ENCODE measurements at places on chromosomes 5 and 9. TPM values are rescaled to one million over a fixed set of nuclear protein-coding genes. Genes with fewer than 3 reads are reported as not detected.

The HRH2 gene
- total RNA-seq = 29.6 TPM

The SREK1 gene
- total RNA-seq = 51.1 TPM

The SMIM27 gene
- 18.1 TPM for total RNA-seq

The PCDHGC4 gene
- total RNA-seq = not detected

The SFXN1 gene
- total RNA-seq = 359 TPM

The TRPM3 gene
- not detected for total RNA-seq

The CCDC192 gene
- not detected for total RNA-seq

- no peak for DNase-seq
- H3K27ac ChIP-seq = no peak overlapping the region
- H3K27me3 ChIP-seq = no peaks in the 10 kb centered on the region
- H3K36me3 ChIP-seq = no peaks in the 10 kb centered on the region
Observed at GRCh38 chr9:101139082-101139481, 110.6 kb downstream of the PLPPR1 start.

- no peaks in the 10 kb centered on the region for H3K27me3 ChIP-seq
- H3K27ac ChIP-seq = no peak overlapping the region
- DNase-seq = no peak
- H3K4me3 ChIP-seq = no peak overlapping the region
- H3K4me1 ChIP-seq = no peaks in the 10 kb centered on the region
- H3K36me3 ChIP-seq = no peaks in the 10 kb centered on the region
Observed at GRCh38 chr5:150419630-150420270, 7.0 kb upstream of the CD74 start.

GRCh38 chr9:127389381-127390247, 7.4 kb upstream of the SLC2A8 start:
- no peak for DNase-seq
- no peaks in the 10 kb centered on the region for H3K36me3 ChIP-seq
- H3K4me1 ChIP-seq = peaks cover 19% of the 10 kb centered on the region

DNA sequence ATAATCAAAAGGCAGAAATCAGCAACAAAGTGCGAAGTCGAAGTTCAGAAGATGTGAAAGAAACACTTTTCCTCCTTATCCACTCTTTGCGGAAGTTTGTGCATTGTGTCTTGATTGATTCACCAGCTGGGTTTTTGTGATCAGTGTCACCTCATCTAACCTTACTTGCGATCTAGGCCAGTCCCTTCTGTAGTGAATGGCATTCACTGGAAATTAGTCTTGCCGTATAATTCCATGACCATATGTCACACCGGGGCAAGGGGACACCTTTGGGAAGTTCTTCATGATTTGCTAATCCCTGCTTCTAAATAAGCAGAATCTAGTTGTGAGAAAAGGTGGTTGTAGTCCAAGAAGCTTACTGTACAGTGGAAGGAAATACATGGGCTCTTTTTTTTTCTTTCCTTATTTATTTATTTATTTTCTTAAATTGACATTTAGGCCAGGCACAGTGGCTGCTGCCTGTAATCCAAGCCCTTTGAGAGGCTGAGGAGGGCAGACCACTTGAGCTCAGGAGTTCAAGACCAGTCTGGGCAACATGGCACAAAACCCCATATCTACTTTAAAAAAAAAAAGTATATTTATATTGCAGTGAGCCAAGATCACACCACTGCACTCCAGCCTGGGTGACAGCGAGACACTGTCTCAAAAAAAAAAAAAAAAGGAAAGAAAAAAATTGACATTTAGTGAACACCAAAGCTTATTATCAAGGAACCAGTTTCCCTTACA, 7.8 kb downstream of the RAI14 start:
- no peak for DNase-seq
- H3K27me3 ChIP-seq = no peaks in the 10 kb centered on the region
- no peak overlapping the region for H3K4me3 ChIP-seq
- no peaks in the 10 kb centered on the region for H3K36me3 ChIP-seq

GRCh38 chr5:36705055-36705454, 98.6 kb downstream of the SLC1A3 start:
- H3K27me3 ChIP-seq = no peaks in the 10 kb centered on the region
- H3K4me3 ChIP-seq = no peak overlapping the region
- H3K36me3 ChIP-seq = no peaks in the 10 kb centered on the region
- no peaks in the 10 kb centered on the region for H3K4me1 ChIP-seq
- no peak overlapping the region for H3K27ac ChIP-seq

DNA sequence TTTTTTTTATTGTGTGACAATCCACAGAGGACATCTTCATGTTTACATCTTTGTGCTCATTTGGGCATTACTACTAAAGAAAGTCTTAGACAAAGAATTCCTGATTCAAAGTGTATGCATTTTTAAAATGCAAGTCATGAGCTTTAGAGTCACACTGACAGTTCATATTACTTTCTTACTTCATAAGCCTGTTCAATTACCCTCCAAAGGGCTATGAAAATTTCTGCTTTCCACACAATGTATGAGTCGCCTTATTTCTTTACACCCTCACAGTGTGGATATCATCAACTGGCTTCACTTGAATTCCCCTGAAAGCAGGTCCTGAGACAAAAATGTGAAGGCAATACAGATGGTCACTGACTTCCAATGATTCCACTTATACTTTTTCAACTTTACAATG, 280.4 kb upstream of the PTGER4 start:
- no peaks in the 10 kb centered on the region for H3K27me3 ChIP-seq
- no peak for DNase-seq
- H3K27ac ChIP-seq = no peak overlapping the region
- H3K4me1 ChIP-seq = peaks cover 7% of the 10 kb centered on the region
- H3K4me3 ChIP-seq = no peak overlapping the region

DNA sequence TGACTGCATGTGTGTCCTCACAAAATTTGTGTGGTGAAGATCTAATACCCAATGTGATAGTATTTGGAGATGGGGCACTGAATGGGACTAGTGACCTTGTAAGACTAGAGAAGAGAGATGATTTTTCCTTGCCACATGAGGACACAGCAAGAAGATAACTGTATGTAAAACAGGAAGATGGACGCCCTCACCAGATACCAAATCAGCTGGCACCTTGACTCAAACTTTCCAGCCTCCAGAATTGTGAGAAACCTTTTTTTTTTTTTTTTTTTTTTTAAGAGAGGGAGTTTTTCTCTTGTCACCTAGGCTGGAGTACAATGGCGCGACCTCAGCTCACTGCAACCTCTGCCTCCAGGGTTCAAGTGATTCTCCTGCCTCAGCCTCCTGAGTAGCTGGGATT, 40.3 kb downstream of the UBTD2 start:
- H3K4me1 ChIP-seq = peaks cover 7% of the 10 kb centered on the region
- H3K27ac ChIP-seq = no peak overlapping the region
- DNase-seq = no peak
- no peak overlapping the region for H3K4me3 ChIP-seq

DNA sequence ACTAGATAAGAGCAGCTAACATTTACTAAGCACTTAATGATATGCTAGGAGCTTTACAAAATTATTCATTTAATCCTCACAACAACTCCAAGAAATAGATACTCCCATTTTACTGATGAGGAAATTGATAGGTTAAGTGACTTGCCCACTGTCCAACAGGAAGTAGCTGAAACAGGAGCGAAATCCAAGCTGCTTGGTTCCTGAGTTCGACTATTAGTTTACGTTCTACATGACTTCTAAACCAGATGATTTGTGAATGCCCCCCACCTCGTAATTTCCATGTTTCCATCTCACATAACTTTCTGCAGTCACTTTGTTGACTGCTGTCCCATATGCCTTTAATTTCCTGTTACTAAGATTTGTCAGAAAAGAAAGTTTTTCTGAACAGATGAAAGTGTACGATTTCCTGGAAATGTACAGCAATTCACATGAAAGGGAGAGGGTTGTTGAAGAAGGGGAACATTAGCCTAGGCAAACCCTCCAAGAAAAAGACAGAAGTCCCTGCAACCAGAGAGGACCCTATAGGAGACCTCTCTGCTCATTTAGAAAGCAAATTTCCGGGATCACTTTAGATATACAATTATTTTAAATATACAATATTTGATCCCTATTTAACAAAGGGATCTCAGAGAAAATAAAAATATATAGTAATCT, 279.1 kb upstream of the EFNA5 start:
- H3K4me1 ChIP-seq = peaks cover 13% of the 10 kb centered on the region
- H3K4me3 ChIP-seq = no peak overlapping the region
- no peaks in the 10 kb centered on the region for H3K27me3 ChIP-seq
- DNase-seq = no peak
- H3K36me3 ChIP-seq = no peaks in the 10 kb centered on the region
- no peak overlapping the region for H3K27ac ChIP-seq

- H3K4me1 ChIP-seq = no peaks in the 10 kb centered on the region
- H3K27me3 ChIP-seq = no peaks in the 10 kb centered on the region
- no peak for DNase-seq
- no peak overlapping the region for H3K4me3 ChIP-seq
- no peak overlapping the region for H3K27ac ChIP-seq
Observed at GRCh38 chr5:2288968-2289367, 406.2 kb upstream of the IRX4 start.

DNA sequence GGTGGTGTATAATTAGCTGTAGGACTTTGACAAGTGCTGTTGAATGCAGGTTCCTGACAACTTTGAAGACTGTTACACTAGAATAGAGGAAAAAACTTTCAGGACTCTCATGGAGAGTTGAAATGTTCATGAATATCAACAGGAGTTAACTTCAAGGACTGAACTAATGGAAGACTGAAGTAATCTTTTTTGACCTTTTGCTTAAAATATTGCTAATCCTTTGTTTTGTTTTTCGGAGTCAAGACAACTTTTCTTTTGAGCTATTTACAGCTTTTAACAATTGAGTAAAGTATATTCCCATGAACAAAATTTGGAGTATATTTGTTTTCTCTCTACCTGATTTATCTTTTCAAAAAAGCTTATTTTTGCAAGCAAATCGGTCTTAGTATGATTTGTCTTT, 34.1 kb upstream of the MTMR12 start:
- no peaks in the 10 kb centered on the region for H3K36me3 ChIP-seq
- no peak overlapping the region for H3K27ac ChIP-seq
- DNase-seq = no peak

GRCh38 chr5:112086740-112087139, 329.7 kb upstream of the NREP start:
- H3K4me1 ChIP-seq = no peaks in the 10 kb centered on the region
- no peak overlapping the region for H3K4me3 ChIP-seq
- DNase-seq = no peak
- no peak overlapping the region for H3K27ac ChIP-seq

- no peaks in the 10 kb centered on the region for H3K4me1 ChIP-seq
- H3K36me3 ChIP-seq = no peaks in the 10 kb centered on the region
Observed at GRCh38 chr5:114789773-114790402, 379.8 kb downstream of the TRIM36 start.

DNA sequence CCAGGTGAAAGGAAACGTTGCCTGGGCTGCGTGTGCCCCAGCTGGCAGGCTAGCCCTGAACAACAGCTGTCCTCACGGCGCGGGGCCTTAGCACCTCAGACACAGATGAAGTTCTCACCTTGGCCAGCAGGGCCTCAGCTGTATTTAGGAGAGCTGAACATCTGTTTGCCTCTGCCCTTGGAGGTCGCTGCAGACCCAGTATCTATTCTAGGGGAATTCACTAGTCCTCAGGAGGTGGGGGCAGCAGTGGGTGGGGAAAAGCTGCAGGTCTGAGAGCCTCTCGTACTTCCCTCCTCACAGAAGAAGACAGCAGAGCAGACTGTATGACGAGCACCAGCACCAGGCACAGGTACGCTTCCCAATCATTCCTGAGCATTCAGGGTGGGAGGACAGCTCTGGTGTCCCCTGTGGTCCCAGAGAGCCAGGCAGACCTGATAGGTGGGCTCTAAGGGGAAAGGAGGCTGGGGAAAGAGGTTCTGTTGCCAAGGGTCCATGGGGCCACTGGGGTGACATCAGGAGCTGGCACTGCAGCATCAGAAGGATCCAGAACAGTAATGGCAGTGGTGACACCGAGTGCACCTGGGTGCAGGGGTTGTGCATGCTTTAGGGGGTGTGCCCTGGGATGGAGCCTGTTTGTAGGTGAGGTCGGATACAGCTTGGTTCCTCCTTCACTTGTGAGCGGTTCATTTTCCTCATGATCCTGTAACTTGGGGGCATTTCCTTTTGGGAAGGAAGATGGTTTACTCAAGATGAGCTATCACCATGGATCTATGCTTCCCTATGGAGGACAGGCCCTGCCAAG, 13.8 kb downstream of the CD74 start:
- no peak overlapping the region for H3K4me3 ChIP-seq
- H3K27me3 ChIP-seq = no peaks in the 10 kb centered on the region
- H3K27ac ChIP-seq = no peak overlapping the region

DNA sequence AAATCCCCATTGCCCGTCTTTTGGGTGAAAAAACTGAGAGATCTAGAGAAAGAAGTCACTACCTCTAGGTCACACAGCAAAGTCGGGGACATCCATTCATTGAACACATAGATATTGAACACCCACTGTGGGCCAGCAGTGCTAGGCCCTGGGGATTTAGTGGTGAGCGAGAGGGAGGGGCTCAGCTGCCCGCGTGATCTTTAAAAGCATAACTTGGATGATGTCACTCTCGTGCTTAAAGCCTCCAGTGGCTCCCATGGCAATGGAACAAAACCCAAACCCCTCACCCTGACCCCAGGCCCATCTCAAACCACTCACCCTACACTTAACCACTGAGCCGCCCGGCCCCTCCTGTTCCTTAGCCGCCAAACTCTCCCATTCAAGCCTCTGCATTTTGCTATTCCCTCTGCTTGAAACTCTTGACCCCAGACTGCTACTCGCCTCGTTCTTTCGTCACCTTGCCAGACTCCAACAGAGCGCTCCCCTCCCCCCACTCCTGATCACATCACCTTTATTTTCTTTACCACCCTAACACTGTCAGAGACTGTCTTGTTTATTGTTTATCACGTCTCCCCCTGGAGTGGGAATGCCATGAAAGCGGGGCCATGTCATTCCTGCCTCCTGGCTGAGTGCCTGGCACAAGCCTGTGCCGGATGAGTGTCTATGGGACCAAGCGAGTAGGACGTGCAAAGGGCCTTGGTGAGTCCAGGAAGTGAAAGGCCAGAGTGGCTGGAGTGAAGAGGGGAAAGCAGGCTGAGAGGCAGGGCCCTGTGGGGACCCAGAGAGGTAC, 710 bp upstream of the PIP5KL1 start:
- H3K27me3 ChIP-seq = no peaks in the 10 kb centered on the region
- peaks cover 47% of the 10 kb centered on the region for H3K4me1 ChIP-seq
- peak overlapping the region; percentile 41 for H3K27ac ChIP-seq
- no peaks in the 10 kb centered on the region for H3K36me3 ChIP-seq
- H3K4me3 ChIP-seq = peak overlapping the region; percentile 69

- H3K4me3 ChIP-seq = no peak overlapping the region
- H3K27ac ChIP-seq = no peak overlapping the region
- H3K36me3 ChIP-seq = no peaks in the 10 kb centered on the region
- no peaks in the 10 kb centered on the region for H3K27me3 ChIP-seq
Observed at GRCh38 chr9:35254237-35254636, 92.4 kb downstream of the UNC13B start.

DNA sequence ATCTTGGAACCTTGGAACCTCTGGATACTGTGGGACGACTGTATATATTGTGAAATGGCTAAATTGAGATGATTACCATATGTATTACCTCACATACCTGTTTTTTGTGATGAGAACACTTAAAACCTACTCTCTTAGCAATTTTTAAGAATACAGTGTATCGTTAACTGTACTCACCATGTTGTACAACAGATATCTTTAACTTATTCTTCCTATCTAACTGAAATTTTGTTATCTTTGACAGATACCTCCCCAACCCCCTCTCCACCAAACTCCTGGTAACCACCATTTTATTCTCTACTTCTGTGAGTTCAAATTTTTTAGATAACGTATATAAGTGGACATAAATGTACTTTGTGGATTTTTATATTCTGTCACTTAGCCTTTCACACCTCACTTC, 126.5 kb downstream of the ZCCHC7 start:
- no peaks in the 10 kb centered on the region for H3K36me3 ChIP-seq
- no peak overlapping the region for H3K27ac ChIP-seq
- H3K27me3 ChIP-seq = no peaks in the 10 kb centered on the region
- DNase-seq = no peak
- H3K4me3 ChIP-seq = no peak overlapping the region
